ENCODE measurements at places on chromosomes 3 and 15.

GRCh38 chr15:37368961-37369360 lies 268.6 kb upstream of the MEIS2 start:
- no peak for DNase-seq

DNA sequence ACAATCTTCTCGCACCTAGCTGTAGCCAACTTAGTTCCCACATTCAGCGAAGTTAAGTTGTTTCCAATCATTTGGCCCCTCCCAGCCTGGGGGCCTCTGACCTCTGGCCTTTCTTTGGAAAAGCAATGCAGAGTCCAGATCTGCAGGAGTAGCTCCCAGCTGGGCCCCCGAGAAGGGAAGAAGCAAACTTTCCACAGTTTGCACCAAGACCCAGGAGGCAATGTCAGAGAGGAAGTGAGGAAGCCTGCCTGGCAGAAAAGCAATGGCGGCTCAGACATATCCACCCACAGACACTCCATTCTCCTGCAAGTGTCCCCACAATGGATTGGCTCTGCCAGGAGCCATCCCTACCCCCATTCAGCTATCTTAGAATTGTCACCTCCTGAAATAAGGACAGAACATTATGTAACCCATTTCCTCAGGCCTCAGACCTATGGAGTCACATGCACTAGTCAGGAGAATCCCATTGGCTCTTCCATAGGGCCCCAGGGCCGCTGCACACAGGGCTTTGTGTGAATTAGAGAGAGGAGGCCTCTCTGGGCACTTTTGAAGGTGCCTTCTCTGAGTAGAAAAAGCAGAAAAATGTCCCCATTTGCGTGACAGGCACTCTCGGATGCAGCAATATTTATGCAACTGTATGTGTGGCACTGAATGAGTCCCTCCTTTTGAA lies 3.0 kb upstream of the BUB1B start:
- no peak for DNase-seq

GRCh38 chr3:136957751-136958288 lies at the start of gene IL20RB:
TSS of gene IL20RB (plus strand) at chr3:136957983. CDS start at chr3:136958114, 131 bp downstream.
- no peak for DNase-seq

DNA sequence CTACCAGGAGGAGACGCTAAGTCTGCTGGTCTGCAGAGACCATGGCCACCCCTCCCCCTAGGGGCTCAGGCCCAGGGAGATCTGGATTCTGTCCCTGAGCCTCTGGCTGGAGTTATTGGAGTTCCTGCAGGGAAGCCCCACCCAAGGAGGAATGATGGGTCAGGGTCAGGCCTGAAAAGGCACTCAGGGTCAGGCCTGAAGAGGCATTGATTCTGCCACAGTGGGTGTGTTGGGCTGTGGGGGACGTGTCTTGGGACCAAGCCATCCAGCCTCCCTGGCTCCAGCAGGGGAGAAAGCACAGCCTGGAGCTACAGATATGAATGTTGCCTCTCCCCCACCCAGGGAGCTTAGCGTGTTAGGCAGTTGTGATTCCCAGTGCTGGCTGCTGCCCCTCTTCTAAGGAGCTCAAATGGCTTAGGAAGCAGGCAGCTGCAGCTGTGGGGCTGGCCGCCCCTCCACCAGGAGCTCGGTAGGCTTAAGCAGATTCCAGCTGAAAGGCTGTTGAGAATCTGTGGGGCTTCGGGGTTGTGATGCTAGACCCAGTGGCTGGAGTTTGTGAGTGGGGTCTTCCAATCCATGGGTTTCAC lies 176.7 kb downstream of the CHL1 start:
- DNase-seq, result no peak

GRCh38 chr15:73273181-73274002 lies 95.4 kb downstream of the HCN4 start:
- DNase-seq, result peak; percentile 24

GRCh38 chr3:194320100-194320499 lies 31.0 kb downstream of the CPN2 start:
- DNase-seq, result no peak

DNA sequence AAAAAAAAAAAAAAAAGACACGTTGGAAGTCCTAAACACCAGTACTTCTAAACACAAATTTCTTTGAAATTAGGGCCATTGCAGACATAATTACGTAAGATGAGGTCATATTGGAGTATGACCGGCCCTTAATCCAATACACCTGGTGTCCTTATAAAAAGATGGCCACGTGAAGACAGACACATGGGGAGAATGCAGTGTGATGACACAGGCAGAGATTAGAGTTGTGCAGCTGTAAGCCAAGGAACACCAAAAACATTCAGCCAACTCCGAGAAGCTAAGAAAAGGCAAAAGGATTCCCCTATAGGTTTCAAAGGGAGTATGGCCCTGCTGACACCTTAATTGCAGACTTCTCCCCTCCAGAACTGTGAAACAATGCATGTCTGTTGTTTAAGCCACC lies 379.0 kb upstream of the PDZRN3 start:
- DNase-seq, result no peak

GRCh38 chr3:71694358-71694999 lies 30.7 kb downstream of the EIF4E3 start:
- no peak for DNase-seq

- no peak for DNase-seq
These were observed 52.7 kb downstream of the OTOL1 start for GRCh38 chr3:161549261-161549660.

DNA sequence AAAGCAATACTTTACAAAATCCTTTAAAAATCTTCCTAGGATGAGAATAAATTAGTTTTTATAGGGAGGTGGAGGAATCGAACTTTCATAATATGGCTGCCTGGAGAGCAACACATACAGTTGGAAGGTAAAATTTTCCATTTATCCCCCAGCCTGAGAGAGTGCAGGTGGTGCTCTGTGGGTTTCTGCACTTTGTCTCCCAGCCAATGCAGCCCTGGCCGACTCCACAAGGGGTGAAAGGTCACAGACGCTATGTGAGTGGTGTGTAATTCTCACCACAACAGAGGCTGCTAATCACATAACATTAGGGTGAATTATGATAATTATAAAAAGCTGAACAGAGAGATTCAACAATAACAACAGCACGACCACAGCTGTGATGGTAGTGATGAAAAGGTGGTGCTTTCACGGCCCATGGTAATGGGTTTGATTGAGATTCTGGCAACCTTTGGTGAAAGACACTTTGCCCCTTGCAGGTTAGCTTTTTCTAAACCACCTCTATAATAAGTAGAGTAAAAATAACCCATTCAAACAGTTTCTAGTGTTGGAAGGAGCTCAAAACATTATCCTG lies 30.1 kb upstream of the NANOGP8 start:
- no peak for DNase-seq

DNA sequence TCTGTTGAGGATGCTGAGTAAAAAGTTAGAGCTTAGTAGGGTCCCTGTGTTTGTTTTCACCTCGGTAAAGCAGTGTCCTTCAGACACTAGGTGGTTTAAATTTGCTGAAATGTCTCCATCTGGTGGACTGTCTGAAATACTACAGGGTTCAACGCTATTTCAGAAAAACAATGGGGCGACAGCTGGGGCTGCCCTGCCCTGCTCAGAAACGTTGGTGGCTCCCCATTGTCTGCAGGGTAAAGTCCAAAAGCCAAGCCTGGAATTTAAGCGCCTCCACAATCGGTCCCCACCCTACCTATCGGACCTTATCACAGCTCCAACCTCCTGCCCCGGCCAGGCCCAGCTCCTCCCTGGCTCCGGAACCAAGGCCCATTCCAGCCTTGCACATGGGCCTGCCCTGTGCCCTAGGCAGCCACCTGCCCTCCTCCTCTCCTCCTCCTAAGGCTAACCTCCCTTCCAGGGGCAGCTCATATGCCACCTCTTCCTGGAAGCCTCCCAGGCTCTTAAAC lies 4.3 kb upstream of the TSEN2 start:
- no peak for DNase-seq

DNA sequence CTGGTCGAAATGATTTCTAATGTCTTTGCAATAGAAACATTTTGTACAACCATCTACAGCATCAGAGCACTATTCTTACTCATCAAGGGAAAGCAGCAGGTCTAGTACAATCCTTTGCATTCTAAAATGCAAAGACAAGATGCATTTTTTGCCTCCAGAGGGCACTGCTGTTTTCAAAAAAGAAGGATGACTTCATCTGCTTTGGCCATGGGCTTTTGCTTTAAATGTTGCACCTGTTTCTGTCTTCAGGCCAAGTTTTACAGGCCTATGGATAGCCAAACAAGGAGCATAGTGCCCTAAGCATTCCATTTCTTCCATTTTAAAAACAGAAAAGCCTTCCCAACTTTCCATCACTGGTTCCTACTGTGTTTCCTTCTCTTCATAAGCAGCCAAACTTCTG lies 3.4 kb downstream of the PARP9 start:
- peak; percentile 61 for DNase-seq

GRCh38 chr15:101444015-101444414 lies 45.5 kb downstream of the PCSK6 start:
- DNase-seq, result no peak
